ENCODE measurements at places on chromosomes 11 and 22.

DNA sequence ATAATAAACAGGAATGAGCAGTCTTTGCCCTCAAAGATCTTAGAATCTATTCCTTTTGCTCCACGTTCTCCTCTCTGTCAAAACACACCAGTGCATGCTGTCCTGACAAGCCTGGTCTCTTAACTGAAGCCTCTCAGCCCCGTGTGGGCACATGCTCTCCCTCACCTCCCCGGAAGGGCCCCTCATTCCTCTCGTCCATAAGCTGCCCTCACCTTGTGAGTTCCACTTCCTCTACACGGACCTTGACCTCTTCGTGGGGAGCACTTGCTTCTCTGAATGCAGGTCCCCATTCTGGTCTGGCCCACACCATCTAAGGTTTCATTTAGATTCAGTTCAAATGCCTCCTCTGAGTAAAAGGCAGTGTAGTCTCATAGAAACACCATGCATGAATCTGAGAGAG is 412.3 kb upstream of the SYN3 start:
- no peak for DNase-seq

GRCh38 chr11:122593473-122594420 is 61.8 kb upstream of the UBASH3B start:
- DNase-seq: no peak

- DNase-seq: no peak
Measured at GRCh38 chr11:134468081-134468668, 56.1 kb upstream of the B3GAT1 start.

- DNase-seq: no peak
Measured at GRCh38 chr11:72615329-72615728, 58.9 kb downstream of the PDE2A start.

GRCh38 chr22:49202226-49202625 is 625.4 kb downstream of the BRD1 start:
- DNase-seq: no peak

DNA sequence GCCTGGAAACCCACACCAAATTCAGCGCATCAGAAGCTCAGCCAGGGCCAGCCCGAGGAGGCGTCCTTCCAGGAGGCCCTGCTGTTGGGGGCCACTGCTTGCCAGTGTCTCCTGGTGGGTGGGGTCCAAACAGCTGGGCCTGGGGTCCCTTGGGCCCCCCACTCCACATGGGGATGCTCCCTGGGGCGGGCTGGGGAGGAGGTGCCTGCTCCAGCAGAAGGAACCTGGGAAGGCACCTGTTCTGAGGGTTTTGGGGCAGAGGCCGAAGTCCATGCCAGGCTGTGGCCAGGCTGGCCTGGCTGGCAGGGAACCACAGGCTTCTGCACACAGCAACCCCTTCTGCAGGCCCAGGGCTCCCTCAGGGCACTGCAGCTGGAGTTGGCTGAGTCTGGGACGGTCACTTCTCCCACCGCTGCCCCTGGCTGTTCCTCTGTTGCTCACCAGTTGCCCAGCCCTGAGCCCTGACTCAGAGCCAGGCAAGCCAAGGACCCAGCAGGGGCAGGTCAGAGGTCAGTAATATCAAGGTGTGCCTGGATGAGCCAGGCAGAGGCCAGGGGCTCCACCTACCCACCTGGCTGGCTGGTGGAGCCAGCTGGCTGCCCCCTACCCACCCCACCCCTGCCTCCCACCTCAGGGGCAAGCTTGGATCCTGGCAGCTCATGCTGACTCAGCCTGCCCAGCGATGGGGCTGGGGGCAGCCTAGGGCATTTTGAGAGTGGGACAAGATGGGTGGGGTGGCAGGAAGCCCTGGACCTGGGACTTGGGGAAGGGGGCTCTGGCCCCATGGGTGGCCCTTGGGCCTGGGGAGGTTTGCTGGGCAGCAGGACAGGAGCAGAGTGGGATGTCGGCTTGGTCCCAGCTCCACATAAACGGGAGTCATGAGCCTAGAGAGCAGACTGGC is 12.0 kb upstream of the PHLDA2 start:
- DNase-seq: no peak

DNA sequence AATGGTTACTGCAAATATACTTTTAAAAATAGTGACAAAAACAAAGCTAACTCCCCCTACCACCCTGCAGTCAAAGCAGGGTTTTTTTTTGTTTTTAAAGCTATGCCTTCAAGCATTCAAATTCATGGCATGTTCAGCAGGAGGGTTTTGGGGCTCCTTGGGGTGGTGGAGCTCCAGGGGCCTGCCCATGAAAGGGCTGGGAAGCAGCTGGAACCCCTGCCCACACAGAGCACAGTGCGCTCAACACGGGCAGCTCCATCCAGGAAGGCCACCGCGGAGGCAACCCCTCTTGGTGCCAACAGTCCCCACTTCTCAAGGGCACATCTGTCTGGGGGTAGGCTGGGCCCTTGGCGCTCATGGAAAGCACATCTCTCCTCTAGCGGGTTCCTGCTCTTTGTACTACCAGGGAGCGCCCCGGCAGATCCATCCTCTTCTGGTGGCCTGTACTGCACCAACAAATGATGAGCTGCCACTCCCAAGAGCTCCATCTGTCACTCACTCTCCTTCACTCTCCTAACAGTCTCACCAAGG is 16.6 kb upstream of the PHLDA2 start:
- DNase-seq: no peak

DNA sequence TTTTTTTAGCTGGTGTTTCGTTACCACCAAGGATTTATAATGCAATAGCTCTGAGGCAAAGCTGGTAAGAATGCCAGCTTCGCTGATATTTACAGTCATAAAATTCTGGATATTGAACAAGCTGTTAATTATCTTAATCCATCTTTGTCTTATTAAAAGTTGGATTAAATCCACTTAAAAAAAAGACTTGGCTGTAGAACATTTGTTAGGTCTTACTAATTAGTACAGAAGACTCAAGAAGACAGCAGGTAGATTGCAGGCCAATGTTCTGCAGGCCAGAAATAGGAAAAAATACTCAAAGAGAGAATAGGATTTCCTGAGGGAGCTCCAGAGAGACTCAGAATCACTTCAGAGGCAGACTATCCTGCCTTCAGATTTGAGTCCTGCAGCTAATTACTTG is 7.5 kb downstream of the ROBO4 start:
- DNase-seq: no peak

- DNase-seq: no peak
Measured at GRCh38 chr11:104161751-104162450, 2.0 kb downstream of the PDGFD start.

DNA sequence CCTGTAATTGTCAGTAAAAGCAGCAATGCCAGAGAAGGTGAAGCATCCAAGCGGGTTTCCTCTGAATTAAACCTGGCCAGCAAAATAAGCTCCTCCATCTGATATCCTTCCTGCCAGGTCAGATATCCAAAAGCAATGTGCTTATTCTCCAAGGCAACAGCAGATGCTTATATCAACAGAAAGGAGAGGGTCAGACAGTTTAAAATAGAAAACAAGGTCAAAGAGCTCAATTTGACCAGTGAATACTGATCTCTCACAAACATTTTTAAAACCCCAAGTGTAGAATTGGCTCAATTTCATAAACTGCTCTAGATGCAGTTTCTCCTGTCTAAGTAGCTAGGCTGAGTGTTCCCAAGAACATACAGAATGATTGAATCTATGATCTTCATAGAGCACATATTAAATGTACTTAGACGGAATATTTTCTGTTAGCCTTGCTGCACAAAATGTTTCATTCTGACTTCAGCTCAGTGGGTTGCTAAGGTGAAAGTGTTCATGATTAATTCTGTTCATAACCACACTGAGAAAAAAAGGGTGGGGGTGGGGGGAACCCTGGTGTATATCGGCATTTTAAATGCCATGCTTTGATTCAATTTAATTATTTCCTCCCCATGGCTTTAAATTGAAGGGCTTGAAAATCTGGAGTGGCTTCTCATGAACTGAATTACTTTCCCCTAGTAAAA is 174.2 kb upstream of the ARHGAP20 start:
- DNase-seq: no peak

- DNase-seq: no peak
Measured at GRCh38 chr22:32236970-32237369, 18.2 kb downstream of the SLC5A4 start.

- DNase-seq: no peak
Measured at GRCh38 chr11:125593114-125593820, 615 bp downstream of the STT3A start.

GRCh38 chr11:73981051-73981805 is 1.4 kb downstream of the UCP2 start:
- peak; percentile 32 for DNase-seq

- DNase-seq: no peak
Measured at GRCh38 chr11:104625246-104625645, 273.0 kb downstream of the CASP12 start.

DNA sequence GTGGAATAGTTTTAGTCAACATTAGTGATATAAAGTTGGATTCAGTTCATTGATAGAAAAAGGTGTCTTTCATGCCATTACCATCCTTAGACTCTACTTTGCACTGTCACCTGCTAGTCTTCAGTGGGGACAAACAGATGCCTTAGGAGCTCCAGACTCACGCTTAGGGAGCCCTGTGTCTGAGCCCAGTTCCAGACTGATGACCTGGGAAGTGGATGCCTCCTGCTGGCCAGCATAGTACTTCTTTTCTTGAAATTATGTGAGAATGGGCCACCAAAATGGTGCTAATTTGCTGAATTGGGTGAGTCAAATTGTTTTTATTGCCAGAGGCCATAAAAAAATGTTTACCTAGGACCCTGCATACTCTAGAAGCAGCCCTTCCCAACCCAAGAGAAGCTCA is 53.9 kb downstream of the NOX4 start:
- DNase-seq: no peak

DNA sequence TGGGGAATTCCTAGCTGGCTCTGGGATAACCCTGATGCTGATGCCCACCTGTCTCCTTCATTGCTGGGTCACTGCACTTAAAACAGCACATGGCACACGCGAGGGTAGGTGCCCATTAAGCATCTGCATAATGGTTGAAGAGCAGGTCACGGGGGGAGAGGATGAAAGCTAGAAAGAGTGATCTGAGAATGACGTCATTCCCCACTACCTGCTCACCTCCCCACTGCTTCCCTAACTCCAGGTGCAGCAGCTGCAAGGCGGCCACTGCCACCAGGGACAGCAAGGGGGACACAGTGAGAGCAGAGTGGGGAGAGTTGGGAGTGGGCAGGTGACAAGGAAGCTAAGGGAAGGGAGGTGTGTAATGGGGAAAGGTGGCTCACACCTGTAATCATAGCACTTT is 27.0 kb downstream of the ADA2 start:
- no peak for DNase-seq

- no peak for DNase-seq
Measured at GRCh38 chr11:72678524-72678923, 4.3 kb upstream of the PDE2A start.

DNA sequence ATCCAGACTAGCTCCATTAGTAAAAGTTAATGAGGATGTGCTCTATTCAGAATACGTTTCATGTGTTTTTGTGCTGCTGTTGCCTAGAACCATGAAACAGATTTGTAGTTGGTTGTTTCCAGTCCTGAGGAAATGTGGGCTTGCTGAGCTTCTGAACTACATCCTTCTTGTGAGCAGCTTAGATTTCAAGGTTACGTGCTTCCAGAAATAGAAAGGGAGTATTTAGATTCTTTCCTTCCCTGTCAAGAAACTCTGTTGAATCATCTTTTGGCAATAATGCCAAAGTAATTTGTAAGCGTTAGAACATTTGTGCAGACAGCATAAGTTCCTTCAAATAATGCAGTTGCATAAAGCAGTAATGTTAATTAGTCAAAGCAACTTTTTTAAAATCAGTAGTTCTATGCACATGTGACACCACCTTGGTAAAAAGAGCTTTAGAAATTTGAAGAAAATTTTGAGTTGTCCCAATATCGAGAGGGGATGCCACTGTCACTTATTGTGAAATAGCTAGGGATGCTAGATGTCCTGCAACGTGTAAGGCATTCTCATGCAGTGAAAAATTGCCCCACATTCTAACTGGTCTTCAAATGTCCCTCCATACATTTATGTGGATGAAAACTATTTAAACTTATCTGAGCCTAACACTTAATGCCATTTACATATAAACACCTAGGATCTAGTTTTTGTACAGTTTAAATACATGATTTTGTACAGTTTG is 169.6 kb downstream of the ETS1 start:
- DNase-seq: no peak

GRCh38 chr22:47435204-47435487 is 672.7 kb downstream of the TBC1D22A start:
- no peak for DNase-seq

DNA sequence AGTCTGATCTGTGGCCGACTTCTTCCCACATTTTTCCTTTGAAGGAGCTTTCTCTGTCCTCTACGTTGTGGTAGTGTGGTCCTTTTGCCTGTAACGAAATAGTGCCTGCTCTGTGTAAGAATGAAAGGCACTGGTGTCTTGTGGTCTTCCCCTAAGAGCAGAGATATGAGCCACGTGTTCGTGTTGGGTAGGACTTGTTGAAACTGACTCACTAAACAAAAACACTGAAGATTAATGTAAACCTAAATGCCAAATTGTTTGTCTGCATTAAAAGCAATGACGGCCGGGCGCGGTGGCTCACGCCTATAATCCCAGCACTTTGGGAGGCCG is 10.1 kb upstream of the RPS3 start:
- no peak for DNase-seq

GRCh38 chr22:35506259-35506570 is 34.4 kb upstream of the RASD2 start:
- no peak for DNase-seq

GRCh38 chr11:110850846-110851245 is 138.6 kb upstream of the ARHGAP20 start:
- no peak for DNase-seq

DNA sequence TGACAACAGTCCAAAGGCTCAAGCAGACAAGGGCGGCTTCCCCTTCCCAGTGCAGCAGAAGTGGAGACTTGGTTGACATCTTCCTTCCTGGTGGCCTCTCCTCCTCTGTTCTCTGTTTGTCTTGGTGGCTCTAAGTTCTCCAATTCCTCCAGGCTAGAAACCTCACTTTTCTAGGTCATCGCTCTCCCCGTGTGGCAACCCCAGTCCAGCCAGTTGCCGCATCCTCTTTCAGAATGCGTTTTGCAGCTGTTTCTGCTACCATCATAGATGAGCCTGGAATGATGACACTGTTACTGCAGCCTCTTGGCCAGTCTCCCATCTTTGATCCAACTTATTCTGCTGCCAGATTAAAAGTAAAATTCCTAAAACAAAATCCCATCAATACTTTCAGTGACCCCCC is 201.5 kb downstream of the TRIM29 start:
- DNase-seq: no peak

- no peak for DNase-seq
Measured at GRCh38 chr22:25896098-25896497, 154.1 kb downstream of the MYO18B start.

DNA sequence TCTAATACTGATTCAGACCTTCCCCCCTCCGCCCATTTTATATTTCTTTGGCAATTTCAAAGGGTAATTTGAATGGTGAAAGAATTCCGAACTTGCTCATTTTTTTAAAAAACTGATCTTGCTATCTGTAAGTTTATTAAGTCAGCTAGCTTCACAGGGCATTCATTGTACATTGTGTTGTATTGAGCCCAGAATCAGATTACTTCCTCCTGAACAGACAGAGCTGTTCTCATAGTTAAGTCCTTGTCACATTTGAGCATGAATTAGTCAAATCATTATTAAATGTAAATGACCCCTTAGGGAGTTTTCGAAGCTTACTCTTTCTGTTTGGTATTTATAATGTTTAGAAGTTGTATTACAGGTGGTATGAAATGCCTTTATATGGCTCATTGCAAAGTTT is 34.4 kb downstream of the CYP2R1 start:
- DNase-seq: no peak
